ENCODE measurements at places on chromosomes 13 and 19. TPM values are rescaled to one million over a fixed set of nuclear protein-coding genes. Genes with fewer than 3 reads are reported as not detected.

The ZNF175 gene
- 15.7 TPM for total RNA-seq

The MUC16 gene
- 10.1 TPM for total RNA-seq

The FUT3 gene
- 2.4 TPM for total RNA-seq

The SPIB gene
- total RNA-seq, result 0.33 TPM

The SLITRK5 gene
- 12.2 TPM for total RNA-seq

The ZNF296 gene
- 0.71 TPM for total RNA-seq

All from camera-type eye (tissue), 1 donor.